ENCODE measurements at places on chromosomes 7 and 10. TPM values are rescaled to one million over a fixed set of nuclear protein-coding genes. Genes with fewer than 3 reads are reported as not detected.

Gene ZNHIT1
- 52.9 TPM for total RNA-seq

Gene FAM25G
- total RNA-seq = not detected

Gene ADAM22
- total RNA-seq = 10.7 TPM

Gene BAIAP2L1
- total RNA-seq = 35.1 TPM

Gene CAMK2B
- 0.31 TPM for total RNA-seq

Gene GIMAP7
- not detected for total RNA-seq

Measured in neural progenitor cell (in vitro differentiated cells).